EL (cell line): ENCODE measurements at places on chromosomes 12 and 14.

DNA sequence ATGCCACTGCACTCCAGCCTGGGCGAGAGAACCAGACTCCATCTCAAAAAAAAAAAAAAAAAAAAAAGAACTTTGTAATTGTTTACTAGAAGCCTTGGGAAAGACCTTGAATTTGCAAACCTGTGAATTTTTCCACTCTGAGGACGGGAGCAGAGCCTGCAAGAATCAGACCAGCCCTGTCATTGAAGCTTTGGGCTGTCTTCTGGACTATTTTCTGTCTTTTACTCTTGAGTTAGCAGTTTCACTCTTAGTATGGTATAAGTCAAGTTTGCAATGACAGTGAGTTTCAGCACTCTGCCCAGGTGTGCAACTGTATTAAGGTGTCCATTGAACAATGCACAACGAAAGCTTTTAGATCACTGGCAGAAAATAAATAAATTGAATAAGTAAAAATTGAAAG lies 81.4 kb upstream of the KRAS start:
- DNase-seq = no peak

- peak; percentile 64 for DNase-seq
Measured at GRCh38 chr14:58077621-58078020, 74.4 kb downstream of the ARMH4 start.

DNA sequence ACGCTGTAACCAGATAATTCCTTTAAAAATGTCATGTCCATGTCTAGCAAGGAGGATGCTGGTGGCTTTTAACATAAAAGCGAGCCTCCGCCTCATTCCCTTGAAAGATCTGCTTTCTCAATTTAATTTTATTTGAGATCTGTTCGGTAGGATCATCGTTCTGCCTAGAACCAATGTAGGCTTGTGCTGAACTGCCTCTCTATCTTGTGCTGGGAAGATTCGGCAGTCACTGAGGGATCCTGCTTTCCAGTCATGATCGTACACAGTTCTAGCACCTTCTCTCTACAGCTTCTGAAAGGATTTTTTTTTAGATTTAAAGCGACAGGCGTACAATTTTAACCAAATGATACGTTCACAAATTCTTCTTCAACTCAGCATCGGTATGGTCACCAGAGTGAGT lies 54.3 kb downstream of the PEBP1 start:
- DNase-seq = peak; percentile 44

GRCh38 chr12:12461923-12462315 lies 100.7 kb downstream of the DUSP16 start:
- DNase-seq = no peak

- no peak for DNase-seq
Measured at GRCh38 chr14:91869556-91869955, 2.2 kb upstream of the TC2N start.

DNA sequence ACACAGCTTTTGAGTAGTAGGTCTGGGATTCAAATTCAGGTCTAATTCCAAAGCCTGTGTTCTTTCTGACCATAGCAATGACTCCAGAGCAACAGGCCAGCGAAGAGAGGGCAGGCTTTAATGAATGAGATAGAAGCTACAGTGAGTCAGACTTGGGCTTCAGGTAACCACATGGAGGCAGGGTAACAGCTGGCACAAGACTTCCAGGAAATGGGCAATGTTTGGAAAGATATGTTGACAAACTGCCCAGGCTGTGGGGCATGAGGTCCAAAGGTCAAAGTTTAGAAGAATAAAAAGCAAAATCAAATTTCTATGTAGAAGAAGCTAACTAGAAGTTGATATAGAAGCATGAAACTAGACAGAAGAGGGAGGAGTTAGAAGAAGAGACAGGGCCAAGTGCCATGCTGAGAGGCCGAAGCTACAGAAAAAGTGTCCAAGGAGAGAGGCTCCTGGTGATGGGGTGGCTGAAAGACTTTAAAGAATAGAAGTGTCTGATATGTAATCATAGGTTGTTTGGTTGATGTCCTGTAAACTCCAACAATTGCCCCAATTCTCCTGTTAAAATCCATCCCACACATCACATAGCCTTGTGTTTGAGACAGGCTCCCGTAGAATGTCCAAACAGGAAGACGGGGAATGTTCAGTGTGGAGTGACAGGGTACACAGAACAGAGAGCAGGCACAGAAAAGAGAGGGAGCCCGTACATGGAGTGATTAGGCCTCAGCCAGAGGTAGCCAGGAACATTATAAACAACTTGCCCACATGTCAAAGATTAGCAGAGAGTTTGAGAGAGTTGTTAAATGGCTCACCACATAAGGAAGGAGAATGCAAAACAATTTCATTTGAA lies 384.7 kb downstream of the CCDC91 start:
- no peak for DNase-seq

DNA sequence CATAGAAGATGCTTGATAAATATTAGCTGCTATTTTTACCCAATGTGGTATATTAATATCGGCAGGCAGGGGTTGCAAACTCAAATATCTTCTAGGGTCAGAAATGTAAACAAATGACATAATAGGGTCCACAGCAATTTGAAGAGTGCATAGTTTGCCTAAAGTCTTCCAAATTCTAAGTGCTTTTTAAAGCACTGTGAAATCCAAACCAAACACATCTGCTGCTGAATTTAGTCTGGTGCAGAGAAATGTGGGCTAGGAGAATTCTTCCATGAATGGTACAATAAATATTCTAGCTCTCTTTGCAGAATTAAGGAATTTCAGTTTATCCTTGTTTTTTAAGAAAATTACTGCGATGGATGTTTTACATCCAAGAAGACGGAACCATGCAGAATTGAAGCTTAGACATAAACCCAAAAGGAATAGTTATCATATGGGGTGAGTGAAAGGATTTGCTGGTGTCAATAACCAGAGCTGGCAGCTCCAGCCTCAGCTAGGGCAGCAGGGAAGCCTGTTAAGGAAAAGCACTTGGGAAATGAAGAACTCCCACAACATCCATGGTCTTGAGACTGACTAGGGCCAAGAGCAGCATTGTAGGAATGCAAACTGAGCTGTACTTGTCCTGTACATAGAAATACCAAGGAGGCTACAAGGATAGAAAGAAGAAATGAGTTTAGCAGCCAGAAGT lies 65.5 kb downstream of the PTPRR start:
- no peak for DNase-seq

DNA sequence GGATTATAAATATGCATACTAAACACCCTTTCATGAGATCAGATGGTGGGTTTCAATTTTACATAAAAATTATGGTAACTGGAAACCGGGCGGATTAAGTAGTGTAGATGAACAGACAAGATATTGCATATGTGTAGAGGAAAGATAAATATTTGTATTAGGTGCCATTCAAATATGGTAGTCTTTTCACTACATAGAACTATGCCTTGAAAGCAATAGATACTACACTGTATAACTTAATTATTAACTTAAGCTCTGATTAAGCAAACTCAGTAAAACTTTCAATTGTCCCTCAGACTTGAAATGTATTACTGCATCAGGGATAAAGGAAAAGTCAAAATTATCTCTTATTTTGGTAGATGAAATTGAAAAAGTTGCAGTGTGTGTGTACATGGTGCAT lies 1.9 kb downstream of the PTPN21 start:
- no peak for DNase-seq

- peak; percentile 97 for DNase-seq
Measured at GRCh38 chr12:104671409-104672095, 214.8 kb downstream of the CHST11 start.

- no peak for DNase-seq
Measured at GRCh38 chr12:44929236-44929885, 53.2 kb upstream of the NELL2 start.

DNA sequence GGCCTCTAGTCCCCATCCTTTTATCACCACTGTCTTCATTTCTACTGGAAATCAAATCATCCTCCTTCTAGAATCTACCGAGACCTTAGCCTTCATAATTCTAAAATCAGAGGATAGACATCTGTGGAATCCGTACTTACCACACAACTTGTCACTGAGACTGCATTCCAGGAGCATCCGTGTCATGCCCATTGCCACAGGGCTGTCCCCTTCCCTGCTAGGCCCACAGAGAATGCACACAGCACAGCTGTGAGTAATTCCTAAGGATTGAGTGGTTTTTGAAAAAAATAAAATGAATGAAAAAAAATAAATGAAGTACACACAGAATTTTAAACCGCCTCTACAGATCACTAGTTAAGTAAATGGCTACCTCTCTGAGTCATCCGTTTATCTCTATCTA lies 21.0 kb upstream of the MAGOHB start:
- peak; percentile 95 for DNase-seq

GRCh38 chr12:85310456-85311076 lies 30.5 kb downstream of the ALX1 start:
- DNase-seq = peak; percentile 0

- no peak for DNase-seq
Measured at GRCh38 chr12:120067084-120067869, 49.3 kb downstream of the RAB35 start.

- peak; percentile 31 for DNase-seq
Measured at GRCh38 chr14:94115058-94115591, 4.6 kb downstream of the IFI27 start.

GRCh38 chr14:101711041-101711856 lies 50.3 kb upstream of the PPP2R5C start:
- no peak for DNase-seq

GRCh38 chr12:68381476-68382219 lies 49.5 kb upstream of the MDM1 start:
- no peak for DNase-seq

- DNase-seq = no peak
Measured at GRCh38 chr12:12776261-12776660, 9.2 kb upstream of the APOLD1 start.

GRCh38 chr14:35285168-35286002 lies 6.8 kb upstream of the PSMA6 start:
- DNase-seq = peak; percentile 18

GRCh38 chr14:65731933-65732506 lies 319.5 kb downstream of the FUT8 start:
- DNase-seq = no peak

DNA sequence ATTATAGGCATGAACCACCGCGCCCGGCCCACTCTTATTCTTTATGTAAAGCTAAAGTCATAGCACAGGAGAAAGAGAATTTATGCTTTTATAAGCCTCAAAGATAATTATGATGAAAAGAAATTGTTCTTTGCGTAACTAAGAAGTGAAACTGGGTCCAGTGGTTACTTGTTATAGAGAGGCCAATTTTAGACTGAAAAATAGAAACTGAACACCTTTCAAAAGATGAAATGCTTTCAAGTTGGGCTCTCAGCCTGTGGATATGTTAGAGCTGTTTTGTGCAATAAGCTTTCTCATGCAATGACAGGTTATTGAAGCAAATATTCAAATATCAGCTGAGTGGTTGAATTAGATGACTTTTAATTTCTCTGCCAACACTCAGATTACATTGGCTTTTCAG lies 7.9 kb downstream of the TMEM253 start:
- no peak for DNase-seq

GRCh38 chr12:29778531-29778930 lies 5.2 kb downstream of the TMTC1 start:
- DNase-seq = no peak

DNA sequence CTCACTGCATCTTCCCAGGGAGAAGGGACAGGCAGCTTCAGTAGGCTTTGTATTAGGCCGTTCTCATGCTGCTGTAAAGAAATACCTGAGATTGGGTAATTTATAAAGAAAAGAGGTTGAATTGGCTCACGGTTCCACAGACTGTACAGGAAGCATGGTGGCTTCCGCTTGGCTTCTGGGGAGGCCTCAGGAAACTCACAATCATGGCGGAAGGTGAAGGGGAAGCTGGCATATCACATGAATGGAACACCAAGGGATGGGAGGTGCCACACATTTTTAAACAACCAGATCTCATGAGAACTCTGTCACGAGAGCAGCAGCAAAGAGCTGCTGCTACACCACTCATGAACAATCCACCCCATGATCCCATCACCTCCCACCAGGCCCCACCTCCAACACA lies 182.2 kb upstream of the SFSWAP start:
- DNase-seq = no peak

DNA sequence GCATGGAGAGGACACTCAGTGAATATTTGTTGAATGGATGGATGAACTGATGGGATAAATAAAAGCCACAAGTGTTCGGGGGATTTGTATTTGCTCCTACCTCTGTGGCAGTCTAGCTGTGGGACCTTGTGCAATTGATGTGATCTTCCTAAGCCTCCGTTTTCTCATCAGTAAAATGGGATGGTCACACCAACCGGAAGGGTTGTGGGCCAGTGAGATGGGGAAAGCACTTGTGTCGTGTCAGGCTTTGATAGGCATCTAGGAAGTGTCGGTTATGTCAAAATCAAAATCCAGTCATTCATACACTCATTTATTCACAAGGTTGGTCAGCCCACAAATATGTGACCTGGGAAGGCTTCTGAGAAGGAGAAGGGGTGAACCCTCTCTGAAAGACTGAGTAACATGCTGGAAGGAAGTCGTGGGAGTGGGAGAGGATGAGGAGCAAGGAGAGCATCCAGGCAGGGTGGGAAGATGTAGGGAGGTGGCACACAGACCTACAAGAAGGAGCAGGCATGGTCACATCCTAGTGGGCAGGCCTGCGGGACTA lies 7.8 kb upstream of the SERPINA9 start:
- peak; percentile 71 for DNase-seq

GRCh38 chr12:73307260-73307659 lies 1035.1 kb downstream of the TRHDE start:
- no peak for DNase-seq

- DNase-seq = no peak
Measured at GRCh38 chr12:14896521-14897169, 11.0 kb upstream of the MGP start.

DNA sequence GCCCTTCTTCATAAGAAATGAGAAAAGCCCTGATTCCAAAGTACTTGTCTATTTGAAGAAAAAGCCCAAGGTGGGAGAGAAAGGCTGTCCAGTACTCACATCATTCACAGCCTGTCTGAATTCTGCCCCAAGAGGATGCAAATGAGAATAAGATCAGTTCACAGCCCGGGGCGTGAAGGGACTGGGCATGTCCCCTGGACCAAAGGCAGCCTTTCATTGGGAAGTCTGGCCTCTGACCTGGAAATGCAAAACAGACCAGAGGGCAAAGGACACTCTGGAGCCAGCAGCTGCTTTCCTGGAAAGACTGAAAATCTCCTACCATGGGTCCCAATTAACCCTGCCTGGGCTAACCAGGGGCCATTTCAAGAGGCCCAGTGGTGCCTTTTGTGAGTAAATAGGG lies 191.2 kb upstream of the PELI2 start:
- DNase-seq = no peak

- DNase-seq = no peak
Measured at GRCh38 chr14:104331871-104332605, 193.7 kb downstream of the KIF26A start.

GRCh38 chr12:42421844-42422779 lies 96.1 kb downstream of the PPHLN1 start:
- DNase-seq = peak; percentile 45

GRCh38 chr12:128949086-128949485 lies 95.8 kb downstream of the GLT1D1 start:
- no peak for DNase-seq
